ENCODE measurements at places on chromosomes 16 and 17.

- DNase-seq: no peak
These were observed 5.0 kb downstream of the ERI2 start for GRCh38 chr16:20801278-20801677.

DNA sequence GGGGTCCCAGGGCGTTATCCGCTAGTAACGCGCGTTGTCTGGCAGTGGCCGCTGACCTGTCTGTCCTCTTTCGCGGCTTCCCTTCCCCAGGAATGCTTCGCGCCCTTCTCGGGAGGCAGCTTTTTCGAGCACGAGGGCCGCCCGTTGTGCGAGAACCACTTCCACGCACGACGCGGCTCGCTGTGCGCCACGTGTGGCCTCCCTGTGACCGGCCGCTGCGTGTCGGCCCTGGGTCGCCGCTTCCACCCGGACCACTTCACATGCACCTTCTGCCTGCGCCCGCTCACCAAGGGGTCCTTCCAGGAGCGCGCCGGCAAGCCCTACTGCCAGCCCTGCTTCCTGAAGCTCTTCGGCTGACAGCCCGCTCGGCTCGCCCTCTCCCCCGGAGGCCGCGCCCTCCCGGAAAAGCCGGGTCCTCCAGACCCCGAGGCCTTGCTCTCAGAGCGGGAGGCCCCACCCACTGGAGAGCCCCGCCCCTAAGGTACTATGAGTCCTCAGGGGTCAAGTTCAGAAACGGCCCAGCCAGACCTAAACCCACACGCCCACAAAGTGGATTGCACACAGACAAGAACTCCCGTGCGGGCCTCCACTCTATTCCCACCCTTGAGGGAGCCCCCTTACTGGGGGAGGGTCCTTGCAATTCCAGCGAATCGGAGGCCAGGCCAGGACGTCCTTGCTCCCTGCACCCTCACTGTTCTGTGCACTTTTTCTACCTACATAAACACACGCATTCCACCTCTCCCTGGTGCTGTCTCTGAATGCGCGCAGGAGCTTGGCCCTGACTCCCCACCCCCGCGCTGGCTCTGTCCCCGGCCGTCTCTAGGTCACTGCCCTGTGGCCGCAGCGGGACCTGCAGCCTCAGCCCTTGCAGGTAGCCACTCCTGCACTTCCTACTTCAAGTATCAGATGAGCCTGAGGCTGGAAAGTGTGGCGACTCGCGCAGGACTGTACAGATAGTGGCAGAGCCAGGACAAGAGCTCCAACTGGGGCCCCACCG is 5.4 kb upstream of the SLC5A2 start:
- peak; percentile 56 for DNase-seq

DNA sequence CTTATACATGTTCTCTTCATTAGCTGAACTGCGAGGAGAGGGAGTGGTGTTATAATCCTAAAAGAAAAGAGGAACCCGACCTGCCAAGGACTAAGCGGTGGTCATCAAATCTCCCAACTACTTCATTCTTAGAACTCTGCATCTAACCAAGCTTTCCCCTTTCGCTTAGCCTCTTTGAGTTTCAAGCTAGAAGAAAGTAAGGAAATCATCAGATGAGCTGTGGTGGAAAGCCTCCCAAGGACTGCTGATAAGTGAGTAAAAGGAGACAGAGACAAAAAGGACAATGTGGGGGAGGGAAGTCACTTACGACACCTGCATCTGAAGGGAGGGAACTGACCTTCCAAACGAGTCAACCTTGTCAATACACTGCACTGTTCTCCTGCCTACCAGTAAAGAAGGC is 121.3 kb downstream of the TRIM37 start:
- no peak for DNase-seq

DNA sequence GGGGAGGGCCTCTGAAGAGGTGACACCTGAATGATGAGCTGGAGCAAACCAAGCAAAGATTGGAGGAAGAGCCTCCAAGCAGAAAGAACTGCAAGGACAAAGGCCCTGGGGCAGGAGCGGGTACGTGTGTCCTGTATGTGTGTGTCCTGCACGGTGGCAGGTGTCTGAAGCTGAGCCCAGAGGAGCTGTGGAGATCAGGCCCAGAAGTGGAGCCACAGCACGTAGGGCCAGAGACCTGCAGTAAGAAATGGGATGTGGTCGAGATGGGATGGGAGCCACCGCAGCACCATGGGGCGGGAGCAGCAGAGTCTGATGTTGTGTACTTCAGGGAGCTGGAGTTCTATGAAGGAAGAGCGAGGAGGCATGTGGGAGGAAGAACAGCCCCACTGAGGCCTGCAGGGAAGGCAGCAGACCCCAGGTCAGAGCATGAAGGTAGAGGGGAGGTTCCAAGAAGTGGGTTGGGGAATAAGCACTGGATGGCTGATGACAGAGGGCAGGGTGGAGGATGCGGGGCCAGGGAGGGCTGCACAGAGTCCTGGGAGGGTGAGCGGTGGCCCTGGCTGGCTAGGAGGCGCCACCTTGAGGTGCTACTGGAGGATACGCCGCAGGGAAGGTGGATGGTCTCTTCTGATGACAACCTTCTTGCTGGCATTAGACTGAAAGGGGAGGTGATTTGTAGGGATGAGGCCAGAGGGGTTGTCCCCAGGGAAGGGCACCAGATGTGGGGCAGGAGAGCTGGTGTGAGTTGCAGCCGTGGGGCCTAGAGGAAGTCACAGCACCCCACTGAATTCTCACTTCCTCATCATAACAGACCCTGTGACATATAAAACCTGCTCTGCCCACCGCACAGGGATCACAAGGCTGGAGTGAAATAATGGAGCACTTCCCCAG is 10.6 kb upstream of the CETP start:
- peak; percentile 52 for DNase-seq

GRCh38 chr17:59751955-59752413 is 44.5 kb downstream of the VMP1 start:
- no peak for DNase-seq

- DNase-seq: no peak
These were observed 196.8 kb downstream of the CBLN1 start for GRCh38 chr16:49084628-49085390.

DNA sequence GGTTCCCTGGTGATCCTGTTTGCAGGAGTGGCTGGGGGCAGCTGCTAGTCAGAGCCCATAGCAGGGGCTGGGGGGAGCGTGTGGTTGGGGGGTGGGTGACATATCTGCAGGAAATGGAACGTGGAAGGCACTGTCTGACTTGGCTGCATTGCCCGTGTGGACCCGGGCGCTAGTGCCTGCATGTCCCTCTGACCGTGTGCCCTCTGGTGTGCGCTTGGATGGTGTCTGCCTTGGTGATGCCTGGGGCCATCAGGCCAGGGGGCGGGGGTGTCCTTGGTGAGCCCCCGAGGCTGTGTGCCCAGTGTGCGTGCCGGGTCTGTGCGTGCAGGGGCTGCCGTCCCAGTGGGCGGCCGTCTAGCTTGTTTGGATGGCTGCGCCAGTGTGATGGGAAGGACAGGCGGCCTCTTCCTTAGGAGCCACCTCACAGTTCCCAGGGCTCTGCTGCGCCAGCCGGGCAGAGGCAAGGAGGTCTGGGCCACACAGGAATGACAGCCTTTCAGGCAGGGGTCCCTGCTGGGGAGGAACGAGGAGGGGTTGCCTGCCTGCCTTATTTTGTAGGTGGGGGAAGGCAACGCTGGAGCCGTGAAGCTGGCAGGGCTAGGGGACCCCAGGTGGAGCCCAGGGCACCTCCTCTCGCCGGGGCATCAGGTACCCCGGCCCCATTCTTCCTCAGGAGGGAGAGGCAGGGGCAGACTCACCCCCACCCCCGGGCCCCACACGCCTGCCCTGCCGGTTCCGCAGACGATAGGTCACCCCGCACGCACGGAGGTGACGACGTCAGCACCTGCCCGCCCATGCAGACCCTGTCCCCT is 693 bp downstream of the NDRG4 start:
- no peak for DNase-seq

DNA sequence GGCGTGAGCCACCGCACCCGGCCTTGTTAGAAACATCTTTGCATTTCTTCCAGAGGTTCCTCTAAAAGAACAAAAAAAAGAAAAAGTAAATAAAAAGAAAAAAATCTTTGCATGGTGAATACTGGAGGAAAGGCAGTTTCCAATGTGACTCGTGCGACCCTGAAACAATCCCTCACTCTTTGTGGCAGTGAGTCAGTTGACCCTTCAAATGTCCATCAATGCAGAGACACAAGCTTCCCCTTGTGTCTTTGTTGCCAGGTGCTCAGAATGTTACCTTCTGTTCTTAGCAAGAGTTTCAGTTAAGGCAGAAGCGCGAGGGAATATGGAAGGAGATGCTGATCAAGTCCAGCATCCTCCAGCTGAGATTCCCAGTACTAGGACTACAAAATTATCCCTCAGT is 16.4 kb downstream of the CACNG4 start:
- DNase-seq: no peak

DNA sequence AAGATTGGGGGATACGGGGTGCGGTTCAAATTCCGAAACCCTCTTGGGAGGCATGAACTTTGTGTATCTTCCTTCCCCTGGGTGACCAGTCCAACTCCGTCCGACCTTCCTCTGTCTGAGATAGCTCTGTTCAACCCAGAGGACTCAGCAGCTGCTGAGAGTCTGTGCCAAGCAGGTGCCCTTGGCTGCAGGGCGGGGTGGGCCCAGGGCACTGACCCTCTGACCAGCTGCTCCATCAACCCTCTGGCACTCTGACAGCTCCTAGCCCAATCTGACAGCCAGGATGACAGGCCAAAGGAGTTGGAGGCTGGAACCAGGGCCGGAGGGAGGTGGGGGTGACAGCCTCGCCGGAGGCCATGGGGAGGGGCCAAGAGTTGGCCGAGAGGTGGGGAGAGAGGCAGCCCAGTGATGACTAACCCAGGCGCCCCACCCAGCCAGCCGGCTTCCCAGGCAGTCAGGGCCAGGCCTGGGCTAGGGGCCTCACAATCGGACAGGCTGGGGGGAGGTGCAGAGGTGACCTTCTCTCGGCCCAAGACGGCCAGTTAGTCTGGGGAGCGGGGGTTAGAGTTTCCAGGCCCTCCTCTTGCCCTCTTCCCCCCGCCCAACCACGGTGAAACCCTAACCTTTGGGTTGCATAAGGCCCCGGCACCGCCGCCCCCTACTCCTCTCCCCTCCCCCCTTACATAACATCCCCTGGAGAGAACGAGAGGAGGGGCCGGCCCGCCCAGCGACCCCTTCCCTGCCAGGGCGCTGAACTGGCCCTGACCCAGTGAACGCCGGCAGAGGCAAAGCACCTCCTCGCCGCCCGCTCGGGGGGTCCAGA is 5.0 kb upstream of the TLCD2 start:
- no peak for DNase-seq

DNA sequence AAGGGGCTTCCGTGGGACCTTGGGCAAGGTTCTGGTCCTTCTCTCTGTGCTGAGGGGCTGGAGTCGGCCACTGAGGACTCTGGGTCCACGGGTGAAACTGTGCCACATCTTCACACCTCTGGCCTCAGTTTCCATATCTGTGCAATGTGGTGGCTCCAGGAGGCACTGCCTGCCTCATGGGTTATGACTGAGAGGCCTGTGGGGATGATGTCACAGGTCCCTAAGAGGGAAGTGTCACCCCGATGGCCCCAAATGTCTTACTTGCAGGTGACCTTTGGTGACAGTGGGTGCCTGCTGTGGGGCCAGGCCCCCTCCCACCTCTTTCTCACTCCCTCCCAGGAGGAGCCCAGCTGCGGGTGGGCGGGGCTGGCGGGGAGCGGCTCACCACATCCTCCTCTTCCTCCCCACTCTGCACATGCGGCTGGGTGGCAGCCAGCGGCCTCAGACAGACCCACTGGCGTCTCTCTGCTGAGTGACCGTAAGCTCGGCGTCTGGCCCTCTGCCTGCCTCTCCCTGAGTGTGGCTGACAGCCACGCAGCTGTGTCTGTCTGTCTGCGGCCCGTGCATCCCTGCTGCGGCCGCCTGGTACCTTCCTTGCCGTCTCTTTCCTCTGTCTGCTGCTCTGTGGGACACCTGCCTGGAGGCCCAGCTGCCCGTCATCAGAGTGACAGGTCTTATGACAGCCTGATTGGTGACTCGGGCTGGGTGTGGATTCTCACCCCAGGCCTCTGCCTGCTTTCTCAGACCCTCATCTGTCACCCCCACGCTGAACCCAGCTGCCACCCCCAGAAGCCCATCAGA is at the start of gene IL21R:
Gene IL21R (plus strand): TSS at position 407 of the 801 bp plus-strand sequence. CDS start 27,898 bp downstream, outside the sequence.
- peak; percentile 67 for DNase-seq

GRCh38 chr17:6259899-6260298 is 175.0 kb downstream of the AIPL1 start:
- DNase-seq: no peak

DNA sequence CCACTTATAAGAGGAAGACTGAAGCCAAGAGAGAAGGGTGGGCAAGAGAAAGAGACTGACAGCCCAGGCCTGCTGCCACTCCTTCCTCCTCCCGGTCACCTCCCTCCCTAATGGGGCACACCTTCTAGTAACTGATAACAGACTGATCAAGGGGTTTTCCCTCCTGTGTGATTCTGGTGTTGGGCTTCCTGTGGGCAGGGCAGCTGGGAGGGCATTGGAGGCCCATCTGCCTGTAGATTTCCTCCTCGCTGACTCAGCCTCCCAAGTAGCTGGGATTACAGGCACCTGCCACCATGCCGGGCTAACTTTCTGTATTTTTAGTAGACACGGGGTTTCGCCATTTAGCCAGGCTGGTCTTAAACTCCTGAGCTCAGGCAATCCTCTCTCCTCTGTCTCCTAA is 16.2 kb downstream of the CA4 start:
- no peak for DNase-seq

DNA sequence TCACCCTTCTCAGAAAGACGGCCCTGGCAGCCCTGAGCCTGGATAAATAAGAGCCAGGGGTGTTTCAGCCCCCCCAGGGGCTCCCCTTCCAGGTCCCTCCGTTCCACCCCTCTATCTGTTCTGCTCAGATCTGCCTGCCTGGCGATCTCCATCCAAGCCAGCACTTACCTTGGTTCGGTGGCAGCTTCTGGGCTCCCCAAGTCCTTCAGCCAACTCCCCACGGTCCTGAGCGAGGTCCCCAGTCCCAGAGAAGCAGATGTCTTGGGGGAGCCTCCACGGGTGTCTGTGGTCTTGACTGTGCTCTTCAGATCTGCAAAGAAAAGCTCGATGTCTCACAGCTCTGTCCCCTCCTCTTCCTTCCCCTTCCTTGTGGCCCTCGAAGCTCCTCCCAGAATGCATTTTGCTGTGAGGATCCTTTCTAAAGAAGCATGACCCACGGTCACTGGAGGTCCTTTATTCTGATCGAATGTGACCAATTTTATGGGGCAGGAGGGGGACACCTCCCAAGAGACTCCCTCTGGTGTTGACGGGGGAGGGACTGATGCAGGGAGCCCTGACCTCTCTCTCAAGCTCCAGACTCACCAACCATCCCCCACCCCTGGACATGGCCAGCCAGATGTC is at the start of gene PIK3R6:
Gene PIK3R6 (minus strand): TSS at position 314 of the 621 bp plus-strand sequence. CDS start 17,880 bp downstream, outside the sequence.
- DNase-seq: no peak

Measured in GF-D8 (cell line).